KBM-7 (cell line): ENCODE measurements at places on chromosomes 11 and 22.

- DNase-seq, result no peak
Measured at GRCh38 chr22:17921871-17922821, 102.2 kb downstream of the MICAL3 start.

DNA sequence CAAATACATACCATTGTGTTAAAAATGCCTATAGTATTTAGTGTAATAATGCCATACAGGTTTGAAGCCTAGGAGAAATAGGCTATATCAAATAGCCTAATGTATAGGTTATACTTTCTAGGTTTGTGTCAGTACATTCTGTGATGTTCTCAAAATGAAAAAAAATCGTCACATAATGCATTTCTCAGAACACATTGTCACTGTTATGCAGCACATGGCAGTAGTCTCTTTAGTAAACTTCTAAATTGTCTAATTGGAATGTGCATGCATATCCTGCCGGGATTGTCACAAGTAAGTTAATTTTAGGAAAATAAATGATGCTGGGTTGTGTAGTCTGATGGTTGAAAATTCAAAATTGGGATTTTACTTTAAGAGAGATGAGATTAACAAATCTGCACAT, 920.1 kb upstream of the CNTN5 start:
- no peak for DNase-seq

- no peak for DNase-seq
Measured at GRCh38 chr11:127362754-127363308, 362.3 kb upstream of the KIRREL3 start.

- DNase-seq, result no peak
Measured at GRCh38 chr22:49771266-49772065, 56.2 kb downstream of the BRD1 start.

- peak; percentile 82 for DNase-seq
Measured at GRCh38 chr22:36194971-36195370, 6.6 kb downstream of the APOL4 start.

DNA sequence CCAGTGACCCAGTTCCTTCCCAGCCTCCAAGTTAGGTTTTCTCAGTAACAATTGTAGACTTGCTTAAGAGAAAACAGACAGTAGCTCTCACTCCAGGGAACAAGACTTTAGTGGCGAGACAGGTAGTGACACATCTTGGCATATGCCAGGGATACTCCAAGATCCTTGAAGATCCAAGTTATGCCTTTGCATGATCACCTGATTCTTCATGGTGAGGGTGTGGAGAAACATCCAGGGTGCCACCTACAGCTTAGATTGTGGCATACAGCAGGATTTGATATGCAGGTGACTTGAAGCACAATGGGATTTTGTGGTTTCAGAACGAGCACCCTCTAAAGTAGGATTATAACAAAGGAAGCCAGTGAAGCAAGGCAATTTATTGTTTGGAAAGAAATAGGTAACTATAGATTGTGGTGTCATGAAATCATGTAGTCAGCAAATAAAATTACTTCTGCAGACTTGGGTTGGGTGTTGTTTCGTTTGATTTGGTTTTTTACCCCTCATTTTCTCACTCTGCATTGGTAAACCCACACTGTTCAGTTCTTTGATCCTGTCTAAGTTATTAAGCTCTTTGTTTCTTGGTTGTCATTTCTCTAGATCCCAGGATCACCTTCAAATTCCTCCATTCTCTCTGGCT, 9.2 kb downstream of the POU2AF3 start:
- no peak for DNase-seq

- DNase-seq, result no peak
Measured at GRCh38 chr11:294780-295179, 4.5 kb downstream of the IFITM5 start.

- no peak for DNase-seq
Measured at GRCh38 chr11:11313426-11313825, 39.6 kb downstream of the CSNK2A3 start.

DNA sequence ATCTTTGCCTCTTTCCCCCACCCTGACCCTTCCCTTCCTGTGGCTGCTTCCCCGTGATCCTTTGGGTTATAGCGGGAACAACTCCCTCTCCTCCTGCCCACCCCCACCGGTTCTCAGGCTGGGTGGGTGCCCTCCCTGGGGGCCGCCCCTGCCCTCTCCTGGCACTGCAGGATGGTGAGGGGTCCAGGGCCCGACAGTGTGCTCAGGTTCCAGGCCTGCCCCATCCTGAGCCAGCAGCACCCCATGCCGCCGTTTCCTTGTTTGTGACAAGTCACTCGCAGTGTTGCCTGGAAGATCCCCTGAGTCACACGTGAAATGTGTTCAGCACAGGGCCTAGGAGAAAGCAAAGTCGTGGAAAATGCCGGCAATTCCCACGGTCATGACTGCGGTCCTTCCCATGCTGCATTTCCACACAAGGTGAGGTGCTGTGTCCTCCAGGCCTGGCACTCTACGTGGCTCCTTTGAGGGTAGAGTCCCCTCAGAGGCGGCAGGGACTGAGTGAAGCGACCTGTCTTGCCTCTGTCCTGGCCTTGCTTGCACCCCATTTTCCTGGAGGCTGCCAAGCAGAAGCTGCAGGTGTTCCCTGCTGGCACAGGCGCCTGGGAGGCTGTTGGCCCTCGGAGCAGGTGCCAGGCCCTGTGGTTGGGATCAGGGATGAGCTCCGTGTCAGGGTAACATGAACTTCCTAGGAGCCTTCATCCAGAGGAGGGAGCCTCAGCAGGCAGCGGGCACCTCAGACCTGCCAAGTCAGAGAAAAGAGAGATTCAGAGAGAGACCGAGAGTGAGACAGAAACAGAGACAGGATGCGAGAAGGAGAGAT, 80.5 kb upstream of the LINC01488 start:
- no peak for DNase-seq

- DNase-seq, result no peak
Measured at GRCh38 chr11:92500453-92500852, 275.8 kb downstream of the FAT3 start.

DNA sequence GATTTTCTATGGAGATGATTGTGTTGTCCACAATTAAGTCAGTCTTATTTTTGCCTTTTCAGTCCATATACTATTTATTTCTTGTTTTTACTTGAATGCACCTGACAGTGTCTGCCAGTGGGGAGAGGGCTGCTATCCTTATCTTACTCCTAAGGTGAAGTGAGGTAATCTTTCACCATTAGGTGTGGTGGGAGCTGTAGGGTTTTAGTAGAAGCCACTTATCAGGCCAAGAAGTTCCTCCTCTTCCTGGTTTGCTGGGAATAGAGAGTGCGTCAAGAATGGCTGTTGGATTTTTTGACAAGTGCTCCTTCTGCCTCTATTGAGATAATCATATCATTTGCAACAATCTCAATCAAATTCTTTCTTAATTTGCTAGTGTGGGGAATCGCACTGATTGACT, 108.4 kb downstream of the KCNQ1 start:
- DNase-seq, result no peak

DNA sequence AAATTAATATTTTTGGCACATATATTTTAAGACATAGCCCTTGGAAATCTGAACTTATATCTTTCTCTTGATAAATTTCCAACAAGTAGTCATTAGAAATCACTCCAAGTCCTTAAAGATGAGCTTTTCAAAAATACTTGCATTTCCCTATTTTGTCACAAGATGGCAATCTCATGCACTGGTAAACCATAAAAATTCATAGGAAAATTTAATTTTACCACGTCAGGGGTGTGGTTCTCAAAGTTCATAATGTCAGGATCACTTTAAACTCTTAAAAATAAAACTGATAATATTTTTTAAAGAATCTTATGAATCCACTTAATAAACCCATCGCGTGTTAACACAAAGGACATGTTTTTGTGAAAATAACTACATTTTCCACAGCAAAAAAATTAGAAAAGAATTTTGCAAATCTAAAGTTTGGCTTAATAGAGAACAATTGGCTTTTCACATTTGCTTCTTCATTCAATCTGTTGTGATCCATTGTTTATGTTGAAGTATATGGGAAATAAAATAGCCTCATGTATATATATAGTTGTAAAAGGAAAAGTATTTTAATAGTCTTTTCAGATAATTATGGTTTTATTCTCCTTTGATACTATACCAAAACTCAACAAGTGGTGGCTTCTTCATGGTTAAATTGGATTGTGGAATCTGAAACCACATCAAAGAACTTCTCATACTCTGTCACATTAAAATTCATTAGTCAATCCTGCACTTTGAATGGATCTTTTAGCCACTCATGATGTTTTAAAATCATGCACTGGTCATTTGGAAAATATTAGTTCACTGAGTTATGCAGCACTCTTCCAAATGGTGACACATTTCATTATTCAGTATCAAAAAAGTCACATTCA, 169.1 kb downstream of the CADM1 start:
- DNase-seq, result peak; percentile 16

DNA sequence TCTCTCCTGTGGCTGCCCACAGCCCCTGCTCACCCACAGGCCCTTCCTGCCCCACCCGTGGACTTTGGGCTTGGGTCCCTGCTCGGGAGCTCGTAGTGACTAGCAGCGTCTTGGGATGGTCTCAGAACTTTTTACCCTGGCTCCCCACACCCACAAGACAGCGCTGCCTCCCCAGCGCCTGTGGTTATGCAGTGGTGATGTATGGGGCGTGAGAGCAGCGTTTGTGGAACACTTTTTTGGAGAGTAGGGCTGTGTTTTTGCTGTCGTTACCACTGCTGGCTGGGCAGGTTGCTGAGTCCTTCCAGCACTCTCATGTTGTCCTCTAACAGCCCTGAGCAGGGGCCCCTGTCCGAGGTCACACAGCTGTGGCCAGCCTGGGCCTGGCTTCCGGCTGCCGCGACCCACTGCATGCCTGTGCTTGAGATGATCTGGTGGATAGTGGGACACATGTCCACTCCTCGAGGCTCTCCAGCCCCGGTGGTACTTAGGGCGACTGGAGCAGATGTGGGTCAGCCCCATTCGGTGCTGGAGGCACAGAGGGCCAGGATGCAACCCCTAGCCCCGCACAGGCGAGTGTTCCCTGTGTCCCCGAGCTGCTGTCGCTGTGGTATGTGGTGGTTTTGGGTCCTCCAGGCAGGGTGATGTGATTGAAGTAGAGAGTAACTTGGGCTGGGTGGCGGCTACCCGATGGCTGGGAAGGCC, 7.1 kb upstream of the GRAMD4 start:
- DNase-seq, result peak; percentile 58

DNA sequence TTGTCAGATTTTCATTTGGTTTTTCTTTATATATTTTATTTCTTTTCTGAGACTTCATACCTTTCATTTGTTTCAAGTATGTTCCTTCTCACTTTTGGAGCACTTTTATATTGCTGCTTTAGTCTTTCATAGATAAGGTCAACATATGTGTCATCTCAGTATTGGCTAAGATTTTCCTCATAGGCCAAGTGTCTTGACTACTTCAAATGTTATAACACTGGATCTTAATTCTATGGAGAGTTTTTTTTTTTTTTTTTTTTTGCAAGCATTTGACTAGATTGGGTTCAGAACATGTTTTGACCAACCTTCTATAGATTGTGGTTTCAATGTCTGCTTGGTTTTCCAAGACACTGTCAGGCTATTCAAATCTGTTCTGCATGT, 69.0 kb upstream of the NARS2 start:
- DNase-seq, result no peak

DNA sequence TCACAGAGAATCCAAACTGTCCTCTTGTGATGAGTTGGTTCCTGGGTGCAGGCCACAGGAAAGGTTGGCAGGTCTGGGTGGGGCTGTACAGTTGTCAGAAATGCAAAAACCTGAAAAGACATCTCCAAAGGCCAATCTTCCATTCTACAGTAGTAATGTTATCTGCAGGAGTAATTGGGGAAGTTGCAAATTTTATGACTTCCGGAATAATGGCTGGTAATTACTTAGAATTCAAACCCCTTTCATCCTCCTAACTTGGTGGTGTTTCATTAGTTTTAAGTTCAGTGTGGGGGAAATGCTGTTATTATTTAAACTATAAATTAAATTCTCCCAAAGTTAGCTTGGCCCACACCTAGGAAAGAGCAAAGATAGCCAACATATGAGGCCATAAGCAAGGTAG, 64.7 kb upstream of the FAT3 start:
- DNase-seq, result peak; percentile 60

DNA sequence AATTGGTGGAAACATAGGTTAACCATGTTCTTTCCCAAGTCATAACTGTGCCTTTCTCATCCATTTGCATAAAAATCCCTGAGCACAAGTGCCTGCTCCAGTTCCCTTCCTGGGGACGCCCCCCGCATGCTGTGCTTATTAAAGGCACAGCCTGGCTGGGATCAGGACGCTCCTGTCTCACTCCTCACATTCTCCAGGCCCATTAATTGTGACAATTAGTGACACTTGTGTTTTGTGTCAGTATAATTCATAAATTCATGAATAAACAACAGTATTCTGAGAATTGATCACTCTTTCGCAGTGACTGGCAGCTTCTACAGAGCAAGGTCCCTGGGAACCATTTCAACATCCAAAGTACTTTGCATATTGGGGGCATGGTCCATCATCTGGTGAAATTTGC, 1354.4 kb downstream of the TBC1D22A start:
- no peak for DNase-seq

- DNase-seq, result no peak
Measured at GRCh38 chr11:126703662-126704061, 296.9 kb downstream of the KIRREL3 start.

DNA sequence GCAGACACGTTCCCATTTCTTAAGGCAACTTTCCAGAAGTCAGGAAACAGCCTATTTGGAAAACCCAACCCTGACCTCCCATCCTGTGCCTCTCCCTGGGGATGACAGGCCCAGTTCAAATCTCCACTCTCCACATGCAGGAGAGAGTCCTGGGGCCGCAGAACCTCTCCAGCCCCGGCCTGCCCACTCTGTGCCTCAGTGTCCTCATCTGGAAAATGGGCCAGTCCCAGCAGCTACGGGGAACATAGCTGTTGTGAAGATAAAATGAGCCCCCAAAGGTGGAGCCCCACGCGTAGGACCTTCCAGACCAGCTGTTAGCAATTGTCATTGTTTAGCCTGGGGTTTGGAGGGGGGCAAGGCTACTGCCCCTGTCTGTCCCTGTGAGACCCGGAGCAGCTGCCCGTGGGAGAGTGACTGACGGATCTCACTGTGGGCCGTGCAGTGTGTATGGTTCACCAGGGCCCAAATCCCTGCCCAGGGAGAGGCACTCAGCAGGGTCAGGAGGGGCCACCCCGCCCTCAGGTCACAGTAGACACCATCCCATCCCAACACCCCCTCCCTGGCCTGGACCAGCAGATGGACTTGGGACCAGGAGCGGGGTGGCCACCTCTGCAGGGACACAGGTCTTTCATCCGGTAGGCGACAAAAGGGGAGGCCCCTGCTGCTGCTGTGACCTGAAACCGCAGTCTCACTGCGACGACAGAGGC, 145.9 kb downstream of the CTTN start:
- DNase-seq, result no peak

- peak; percentile 39 for DNase-seq
Measured at GRCh38 chr11:32172848-32173834, 82.3 kb downstream of the RCN1 start.

DNA sequence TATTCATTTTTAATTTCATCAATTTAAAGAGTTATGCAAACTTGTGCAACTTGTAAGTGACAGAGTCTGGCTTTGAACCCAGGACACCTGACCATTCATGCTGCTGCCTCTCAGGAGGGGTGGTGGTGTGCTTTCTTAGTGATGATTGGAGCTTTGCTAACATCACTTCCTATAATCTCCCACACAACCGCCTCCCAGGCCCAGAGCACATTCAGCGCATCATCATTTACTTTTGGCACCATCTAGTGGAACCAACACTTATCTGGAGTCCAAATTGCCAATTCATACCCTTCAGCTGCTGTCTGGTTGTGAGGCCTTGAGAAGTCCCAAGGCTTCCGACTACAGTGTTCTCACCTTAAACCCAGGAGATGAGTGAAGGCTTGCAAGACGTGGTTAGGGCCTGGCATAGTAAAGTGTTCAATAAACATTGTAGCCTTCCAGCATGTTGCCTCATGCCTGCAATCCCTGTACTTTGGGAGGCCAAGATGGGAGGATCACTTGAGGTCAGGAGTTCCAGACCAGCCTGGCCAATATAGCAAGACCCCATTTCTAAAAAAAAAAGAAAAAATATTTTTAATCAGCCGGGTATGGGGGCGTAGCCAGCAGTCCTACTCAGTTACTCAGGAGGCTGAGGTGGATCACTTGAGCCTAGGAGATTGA, 1.1 kb upstream of the TTLL1 start:
- peak; percentile 95 for DNase-seq
